ENCODE measurements at places on chromosomes 4 and X.
A peak's percentile ranks its signal among the peaks of the same experiment; 100 is the strongest.

DNA sequence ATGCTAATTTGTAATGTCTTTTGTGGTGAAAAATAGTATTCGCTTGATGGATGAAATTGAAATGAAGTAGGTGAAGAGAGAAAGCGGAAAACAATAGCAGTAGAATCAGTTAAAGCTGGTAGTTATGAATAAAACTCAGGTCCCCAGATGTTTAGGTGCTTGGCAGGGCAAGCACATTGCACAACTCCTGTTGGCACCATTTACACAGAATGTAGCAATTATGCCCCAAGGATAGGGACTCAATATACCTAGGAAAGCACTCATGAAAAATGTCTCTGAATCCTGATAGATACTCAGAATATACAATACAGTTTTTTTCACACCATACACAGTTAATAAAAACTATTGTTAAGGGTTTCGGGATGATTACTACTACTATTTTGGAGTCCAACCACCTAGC is 26.5 kb upstream of the GRIA3 start:
- DNase-seq: no peak

DNA sequence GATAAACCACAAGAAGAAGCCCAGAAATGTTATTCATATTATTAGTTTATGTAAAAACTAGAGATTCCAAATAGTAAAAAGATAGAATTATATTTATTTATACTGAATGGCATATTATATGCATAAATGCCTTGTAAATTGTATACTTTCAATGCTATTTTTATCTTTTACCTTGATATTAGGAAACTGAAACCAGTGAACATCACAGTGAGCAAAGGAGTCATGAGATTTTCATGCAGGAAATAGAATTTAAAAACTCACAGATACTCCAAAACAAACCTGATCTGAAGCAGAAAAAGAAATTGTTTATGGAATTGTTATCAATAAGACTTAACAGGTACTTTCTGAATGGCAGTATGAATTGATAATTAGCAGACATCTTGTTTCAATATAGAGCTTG is 207.3 kb upstream of the CENPE start:
- DNase-seq: no peak

DNA sequence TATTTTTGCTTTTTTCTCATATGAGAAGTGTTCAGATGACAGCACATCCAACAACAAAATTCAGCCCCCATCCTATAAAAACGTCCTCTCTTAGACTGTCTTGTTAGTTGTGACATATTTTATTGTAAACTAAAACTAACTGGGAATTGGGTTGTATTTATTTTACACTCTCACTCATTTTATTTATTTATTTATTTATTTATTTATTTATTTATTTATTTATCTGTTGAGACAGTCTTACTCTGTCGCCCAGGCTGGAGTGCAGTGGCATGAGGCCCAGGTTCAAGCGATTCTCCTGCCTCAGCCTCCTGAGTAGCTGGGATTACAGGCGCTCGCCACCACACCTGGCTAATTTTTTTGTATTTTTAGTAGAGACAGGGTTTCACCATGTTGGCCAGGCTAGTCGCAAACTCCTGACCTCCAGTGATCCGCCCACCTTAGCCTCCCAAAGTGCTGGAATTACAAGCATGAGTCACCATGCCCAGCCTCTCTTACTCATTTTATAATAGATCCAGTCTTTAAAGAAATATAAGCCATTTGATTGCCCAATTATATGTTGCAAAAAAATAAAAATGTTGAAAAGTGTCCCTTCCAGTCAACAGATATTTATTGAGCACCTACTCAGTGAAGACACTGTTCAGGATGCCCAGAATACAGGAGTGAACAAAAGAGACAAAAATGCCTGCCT is 44.6 kb downstream of the PALLD start:
- no peak for DNase-seq

GRCh38 chr4:7747062-7747385 is 192.6 kb downstream of the AFAP1 start:
- DNase-seq: no peak

- no peak for DNase-seq
These were observed at the start of gene CLCN4 for GRCh38 chrX:10156199-10157031. Gene CLCN4 (plus strand): TSS chrX:10156975. CDS start chrX:10185033, 28,058 bp downstream.

GRCh38 chr4:16265820-16266219 is 39.5 kb upstream of the TAPT1 start:
- no peak for DNase-seq

GRCh38 chrX:105483011-105483410 is 262.5 kb upstream of the TEX13A start:
- no peak for DNase-seq

DNA sequence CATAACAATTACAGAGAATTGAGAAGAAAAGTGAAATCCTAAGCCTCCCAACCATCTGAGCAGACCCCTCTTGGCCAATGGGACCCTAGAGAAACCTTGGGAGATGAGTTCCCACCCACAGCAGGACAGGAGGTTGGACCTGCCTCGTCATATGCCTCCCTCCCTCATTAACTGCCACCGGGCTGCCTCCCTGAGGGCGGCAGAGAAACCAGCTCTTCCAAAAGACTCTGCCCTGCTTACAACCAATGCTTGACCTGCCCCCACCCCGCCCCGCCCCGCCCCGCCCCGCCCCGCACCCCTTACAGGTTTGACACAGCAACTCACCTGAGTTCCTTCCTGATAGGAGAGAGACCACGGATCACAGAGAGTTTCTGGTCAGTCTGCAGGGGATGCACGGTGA is 86.1 kb downstream of the ADRA2C start:
- no peak for DNase-seq

- peak; percentile 16 for DNase-seq
These were observed 5.5 kb downstream of the ATP10D start for GRCh38 chr4:47490550-47490949.

DNA sequence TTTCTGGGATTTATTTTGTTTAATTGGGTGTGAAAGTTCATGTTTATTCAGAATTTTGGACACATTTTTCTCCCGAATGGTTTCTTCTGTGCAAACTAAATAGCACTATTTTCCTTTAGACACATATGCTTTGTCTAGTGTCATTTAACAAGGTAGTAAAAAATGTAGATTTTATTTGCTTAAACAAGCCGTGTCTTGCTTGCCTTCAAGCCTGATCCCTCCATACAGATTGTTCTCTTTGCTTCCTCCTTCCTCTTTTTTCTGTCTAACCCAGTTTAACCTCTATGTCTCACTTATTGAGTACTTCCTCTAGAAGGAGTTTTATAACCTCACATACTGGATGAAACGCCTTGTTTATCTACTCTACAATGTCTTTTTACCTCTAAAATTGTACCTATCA is 211.8 kb downstream of the NPFFR2 start:
- no peak for DNase-seq

DNA sequence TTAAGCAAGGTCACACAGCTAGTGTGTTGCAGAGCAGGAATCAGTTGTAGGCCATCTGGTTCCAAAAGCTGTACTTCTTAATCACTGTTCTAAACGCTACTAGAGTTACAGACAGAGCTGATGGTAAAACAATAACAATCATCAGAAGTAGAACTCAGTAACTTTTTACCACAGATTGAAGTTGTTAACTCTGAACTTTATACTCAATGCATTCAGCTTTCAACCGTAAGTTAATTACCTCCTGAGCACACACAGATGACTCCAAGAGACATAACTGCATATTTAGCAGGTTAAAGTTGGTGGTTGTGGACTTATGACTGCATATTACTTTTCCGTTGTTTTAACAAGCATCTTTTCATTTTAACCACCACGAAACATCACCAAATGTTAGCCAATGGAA is 127.3 kb downstream of the PRSS12 start:
- DNase-seq: no peak

- no peak for DNase-seq
These were observed 256.8 kb downstream of the DHRSX start for GRCh38 chrX:2243913-2244460.

- DNase-seq: no peak
These were observed 59.0 kb downstream of the SEL1L3 start for GRCh38 chr4:25803720-25804225.

DNA sequence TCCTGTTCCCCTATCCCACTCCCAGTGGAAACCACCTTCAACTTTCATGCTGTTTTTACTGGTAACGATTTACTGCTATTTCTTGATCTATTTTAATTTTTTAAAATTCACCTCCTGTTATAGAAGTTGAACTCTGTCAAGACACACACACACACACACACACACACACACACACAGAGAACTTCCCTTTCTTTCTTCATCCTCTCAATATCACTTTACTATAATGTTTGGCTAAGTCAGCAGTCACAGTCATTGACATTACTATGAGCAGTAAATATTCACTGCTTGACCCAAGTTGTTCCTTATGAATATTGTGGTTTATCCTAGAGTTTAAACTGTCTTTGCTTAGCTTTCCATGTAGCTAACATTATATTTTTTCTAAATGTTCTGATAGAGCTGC is 24.0 kb upstream of the SGMS2 start:
- DNase-seq: no peak

GRCh38 chrX:82038793-82039192 is 836.9 kb downstream of the SH3BGRL start:
- no peak for DNase-seq

- DNase-seq: no peak
These were observed 69.3 kb upstream of the IL2 start for GRCh38 chr4:122525865-122526264.

GRCh38 chr4:1082215-1083182 is 30.9 kb downstream of the RNF212 start:
- DNase-seq: no peak

DNA sequence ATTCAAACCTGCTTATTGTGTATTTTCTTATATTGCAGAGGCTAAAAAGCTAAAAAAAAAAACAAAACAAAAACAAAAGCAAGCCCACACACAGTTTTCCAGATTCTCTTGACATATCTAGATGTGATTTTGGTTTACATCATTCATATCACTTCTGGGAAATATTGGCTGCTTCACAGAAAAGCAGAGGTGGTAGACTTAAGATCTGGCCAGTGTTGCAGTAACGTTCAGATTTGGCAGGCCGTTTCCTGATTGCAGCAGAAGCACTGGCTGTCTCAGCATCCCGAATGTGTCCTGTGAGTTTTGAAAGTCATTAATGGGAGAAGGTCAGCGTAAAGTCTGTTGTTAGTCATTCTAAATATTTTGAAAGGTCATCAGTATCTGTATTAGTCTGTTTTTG is 2062.0 kb downstream of the ARAP2 start:
- DNase-seq: no peak

Measured in CD4-positive, alpha-beta T cell treated with Interleukin-4 for 4 hours (primary cell).